ENCODE measurements at places on chromosomes 6 and 20. TPM values are rescaled to one million over a fixed set of nuclear protein-coding genes. Genes with fewer than 3 reads are reported as not detected.

The LGSN gene
- under 0.01 TPM for total RNA-seq

The RBPJL gene
- not detected for total RNA-seq

The MGME1 gene
- 5.4 TPM for total RNA-seq

The LY6G6D gene
- not detected for total RNA-seq

The CRISP2 gene
- not detected for total RNA-seq

The CTSZ gene
- 128 TPM for total RNA-seq

The APOBEC2 gene
- not detected for total RNA-seq

The MTFR2 gene
- 0.26 TPM for total RNA-seq

The MRAP2 gene
- 0.17 TPM for total RNA-seq

The BPI gene
- total RNA-seq = not detected

The PRSS16 gene
- not detected for total RNA-seq

The RIN2 gene
- total RNA-seq = 61.4 TPM

The GGTLC1 gene
- total RNA-seq = not detected

The DBNDD2 gene
- 3.9 TPM for total RNA-seq

The HS3ST5 gene
- not detected for total RNA-seq

The OXT gene
- total RNA-seq = not detected

The CARMIL1 gene
- 10.2 TPM for total RNA-seq

The RAB5IF gene
- total RNA-seq = 58.0 TPM

The SAMD10 gene
- 0.99 TPM for total RNA-seq

The CST4 gene
- 0.17 TPM for total RNA-seq

The MATN4 gene
- under 0.01 TPM for total RNA-seq

The CDH22 gene
- not detected for total RNA-seq
